ENCODE measurements at places on chromosomes 4 and X. TPM values are rescaled to one million over a fixed set of nuclear protein-coding genes. Genes with fewer than 3 reads are reported as not detected.

DNA sequence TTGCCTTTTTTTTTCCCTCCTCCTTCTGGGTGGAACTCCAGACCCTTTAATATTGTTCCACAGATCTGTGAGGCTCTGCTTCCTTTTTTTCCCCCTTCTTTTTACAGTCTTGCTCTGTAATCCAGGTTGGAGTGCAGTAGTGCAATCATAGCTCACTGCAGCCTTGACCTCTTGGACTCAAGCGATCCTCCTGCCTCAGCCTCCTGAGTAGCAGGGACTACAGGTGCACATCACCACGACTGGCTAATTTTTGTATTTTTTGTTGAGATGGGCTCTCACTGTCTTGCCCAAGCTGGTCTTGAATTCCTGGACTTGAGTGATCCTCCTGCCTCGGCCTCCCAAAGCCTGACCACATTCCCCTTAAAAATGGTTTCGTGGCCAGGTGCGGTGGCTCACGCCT is 26.8 kb downstream of the NSD2 start:
- no peak for DNase-seq
- peaks cover 21% of the 10 kb centered on the region for H3K4me1 ChIP-seq
- no peak overlapping the region for H3K4me3 ChIP-seq
- peaks cover 19% of the 10 kb centered on the region for H3K36me3 ChIP-seq

DNA sequence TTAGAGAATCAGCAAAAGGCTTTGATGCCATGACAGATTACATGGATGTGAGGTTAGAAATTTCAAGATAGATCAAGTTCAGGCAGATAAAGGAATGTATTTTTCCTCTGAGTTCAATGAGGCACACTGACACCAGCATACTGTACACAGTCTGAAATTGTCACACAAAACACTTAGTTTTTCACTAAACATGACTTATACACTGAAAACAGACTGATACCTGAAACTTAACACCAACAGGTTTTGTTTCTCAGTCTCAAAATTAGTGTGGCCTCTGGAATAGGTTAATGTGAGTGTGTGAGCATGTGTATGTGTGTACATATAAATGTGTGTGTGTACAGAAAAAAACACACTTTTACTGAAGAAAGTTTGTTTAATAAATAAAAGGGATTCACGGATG is 129.9 kb upstream of the SLITRK2 start:
- no peak overlapping the region for H3K4me3 ChIP-seq
- no peaks in the 10 kb centered on the region for H3K36me3 ChIP-seq
- H3K27me3 ChIP-seq, result no peaks in the 10 kb centered on the region
- H3K4me1 ChIP-seq, result no peaks in the 10 kb centered on the region

GRCh38 chr4:1449475-1449832 is 43.2 kb upstream of the NKX1-1 start:
- no peak overlapping the region for H3K4me3 ChIP-seq
- H3K36me3 ChIP-seq, result no peaks in the 10 kb centered on the region
- no peaks in the 10 kb centered on the region for H3K4me1 ChIP-seq

DNA sequence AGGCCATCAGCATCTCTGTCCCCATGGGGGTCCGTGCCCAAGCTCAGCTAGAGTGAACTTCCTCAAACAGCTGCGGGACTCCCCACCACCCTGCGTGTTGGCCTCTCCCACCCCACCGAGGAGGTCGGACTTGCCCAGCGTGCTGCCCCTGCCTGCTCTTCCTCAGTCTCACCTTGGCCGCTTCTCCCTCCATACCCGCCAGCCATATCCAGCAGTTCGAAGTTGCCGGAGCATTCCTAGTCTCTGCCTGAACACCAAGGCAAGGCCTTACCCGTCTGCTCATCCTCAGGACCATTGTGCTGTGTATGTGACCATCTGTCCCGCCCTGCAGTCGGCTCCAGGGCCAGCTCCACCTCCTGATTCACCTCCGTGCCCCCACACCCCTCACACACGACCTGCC is 84.5 kb downstream of the WFS1 start:
- no peaks in the 10 kb centered on the region for H3K36me3 ChIP-seq
- H3K27ac ChIP-seq, result no peak overlapping the region
- no peak overlapping the region for H3K4me3 ChIP-seq

DNA sequence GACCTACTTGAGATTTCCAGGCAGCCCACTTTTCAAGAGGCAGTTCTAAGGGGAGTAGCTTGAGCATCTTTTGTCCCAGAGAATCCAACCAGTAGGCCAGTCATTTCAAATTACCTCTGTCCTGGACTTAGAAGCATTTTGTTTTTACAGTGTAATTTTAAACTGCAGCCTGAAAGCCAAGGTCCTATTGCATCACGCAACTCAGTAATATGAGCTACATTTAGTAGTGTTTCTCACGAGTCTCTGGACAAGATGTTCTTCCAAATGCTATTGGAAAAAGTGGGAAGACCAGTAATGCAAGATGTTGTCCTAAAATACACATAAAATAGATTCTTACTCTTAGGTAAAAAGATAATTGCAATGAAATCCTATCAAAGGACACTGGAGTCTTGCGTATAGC is 182.5 kb upstream of the ARX start:
- no peak overlapping the region for H3K27ac ChIP-seq
- H3K4me1 ChIP-seq, result no peaks in the 10 kb centered on the region
- no peaks in the 10 kb centered on the region for H3K36me3 ChIP-seq
- no peaks in the 10 kb centered on the region for H3K27me3 ChIP-seq

DNA sequence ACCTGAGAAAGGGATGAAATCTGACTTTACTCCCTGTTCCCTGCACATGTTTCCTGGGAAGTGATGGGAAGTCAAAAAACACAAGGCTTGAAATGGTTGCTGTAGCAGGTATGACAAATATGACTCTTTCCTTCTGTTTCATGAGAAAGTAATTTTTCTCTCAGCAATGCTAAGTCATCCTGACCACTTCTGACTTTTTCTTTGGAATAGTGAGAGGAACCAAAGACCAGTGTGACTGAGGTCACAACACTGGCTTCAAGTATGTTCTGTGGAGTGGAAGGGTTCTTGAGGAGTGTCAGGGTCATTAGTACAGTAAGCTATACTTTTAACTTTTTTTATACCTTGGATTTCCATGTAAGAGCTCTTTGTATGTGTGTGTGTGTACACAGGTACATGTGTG is 225.3 kb downstream of the PPP3CA start:
- no peak overlapping the region for H3K27ac ChIP-seq
- no peaks in the 10 kb centered on the region for H3K27me3 ChIP-seq

DNA sequence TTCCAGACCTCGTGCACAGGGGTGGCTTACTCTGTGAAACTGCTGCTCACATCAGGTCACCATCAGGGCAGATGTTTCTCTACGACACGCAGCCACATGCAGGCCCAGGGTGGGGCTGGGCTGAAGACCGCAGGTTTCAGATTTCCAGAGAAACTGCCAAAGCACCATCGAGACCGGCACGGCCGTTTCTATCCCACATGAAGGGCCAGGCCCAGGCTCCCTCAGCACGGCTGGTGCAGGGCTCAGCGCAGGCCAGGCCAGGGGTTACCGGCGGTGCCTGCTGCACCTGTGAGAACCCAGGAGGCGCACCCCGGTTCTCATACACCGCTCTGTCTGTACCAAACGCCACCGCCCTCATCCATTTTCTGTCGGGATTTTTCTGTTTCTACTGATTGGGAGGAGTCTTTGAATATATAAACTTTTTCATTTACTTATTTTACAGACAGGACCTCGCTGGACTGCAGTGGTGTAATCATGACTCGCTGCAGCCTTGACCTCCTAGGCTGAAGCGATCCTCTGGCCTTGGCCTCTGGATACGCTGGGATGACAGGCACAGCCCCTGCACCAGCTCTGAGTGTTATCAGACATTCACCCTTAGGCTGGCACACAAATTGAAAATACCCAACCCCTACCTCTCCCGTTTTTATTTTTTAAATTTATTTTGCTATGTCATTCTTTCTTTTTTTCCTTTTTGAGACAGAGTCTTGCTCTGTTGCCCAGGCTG is 17.1 kb downstream of the CTBP1 start:
- H3K4me1 ChIP-seq, result peaks cover 25% of the 10 kb centered on the region
- H3K27me3 ChIP-seq, result no peaks in the 10 kb centered on the region
- H3K27ac ChIP-seq, result no peak overlapping the region
- DNase-seq, result no peak

GRCh38 chrX:148133105-148133725 is 152.1 kb downstream of the FMR1NB start:
- no peak overlapping the region for H3K4me3 ChIP-seq
- no peak for DNase-seq
- no peaks in the 10 kb centered on the region for H3K4me1 ChIP-seq
- no peak overlapping the region for H3K27ac ChIP-seq
- H3K27me3 ChIP-seq, result no peaks in the 10 kb centered on the region

DNA sequence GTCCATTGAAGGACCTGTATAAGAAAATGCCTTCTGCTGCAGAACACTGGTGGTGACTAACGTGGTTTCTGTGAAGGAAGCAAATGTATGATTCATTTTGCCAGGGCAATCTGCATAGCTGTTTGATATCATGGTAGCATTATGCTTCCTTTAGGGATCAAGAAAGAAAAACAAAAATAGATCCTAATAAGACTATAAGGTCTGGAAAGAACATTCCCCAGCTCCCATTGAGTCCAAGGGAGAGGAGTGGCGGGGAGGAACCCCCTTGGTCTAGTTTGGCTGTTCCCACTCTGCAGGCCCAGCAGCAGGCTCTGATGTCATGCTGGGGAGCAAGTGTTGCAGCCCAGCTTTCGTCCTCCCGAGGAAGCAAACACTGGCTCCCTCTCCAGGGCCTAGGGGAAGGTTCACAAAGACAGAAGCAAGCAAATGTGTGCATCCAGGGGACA is 154.5 kb upstream of the GALNT7 start:
- H3K4me1 ChIP-seq, result no peaks in the 10 kb centered on the region
- no peak overlapping the region for H3K4me3 ChIP-seq
- DNase-seq, result no peak
- H3K27ac ChIP-seq, result no peak overlapping the region
- no peaks in the 10 kb centered on the region for H3K36me3 ChIP-seq

GRCh38 chrX:10633722-10634121 is 13.3 kb upstream of the MID1 start:
- H3K27me3 ChIP-seq, result no peaks in the 10 kb centered on the region
- H3K4me3 ChIP-seq, result no peak overlapping the region
- no peak overlapping the region for H3K27ac ChIP-seq
- H3K4me1 ChIP-seq, result no peaks in the 10 kb centered on the region

DNA sequence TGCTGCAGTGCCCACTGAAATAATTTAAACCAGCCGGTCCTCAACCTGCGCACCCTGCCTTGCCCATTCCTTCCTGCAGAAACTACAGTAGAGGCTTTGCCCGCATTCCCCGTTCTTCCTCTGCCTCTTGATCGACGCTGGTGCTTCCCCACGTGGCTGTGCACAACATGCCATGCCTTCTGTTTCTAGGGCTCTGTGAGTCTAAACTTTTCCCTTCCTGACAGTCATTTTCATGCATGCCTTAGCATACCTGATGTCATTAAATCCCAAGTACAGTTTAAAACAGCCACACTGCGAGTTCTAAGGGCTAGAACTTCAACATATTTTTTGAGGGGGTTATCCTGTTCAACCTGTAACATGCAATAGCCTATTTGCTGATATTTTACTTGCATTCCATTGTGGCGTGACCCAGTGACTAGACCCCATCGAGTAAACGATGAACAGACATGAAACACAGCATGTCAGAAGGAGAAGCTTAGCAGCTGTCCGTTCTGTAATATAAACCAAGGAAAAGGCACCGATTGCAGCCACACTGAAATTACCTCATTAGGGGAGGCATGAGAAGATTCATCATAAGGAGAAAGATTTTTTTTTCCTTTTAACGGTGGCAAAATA is 232.5 kb downstream of the ARHGAP10 start:
- no peak overlapping the region for H3K27ac ChIP-seq
- H3K36me3 ChIP-seq, result peaks cover 29% of the 10 kb centered on the region
- H3K27me3 ChIP-seq, result no peaks in the 10 kb centered on the region
- H3K4me1 ChIP-seq, result no peaks in the 10 kb centered on the region

DNA sequence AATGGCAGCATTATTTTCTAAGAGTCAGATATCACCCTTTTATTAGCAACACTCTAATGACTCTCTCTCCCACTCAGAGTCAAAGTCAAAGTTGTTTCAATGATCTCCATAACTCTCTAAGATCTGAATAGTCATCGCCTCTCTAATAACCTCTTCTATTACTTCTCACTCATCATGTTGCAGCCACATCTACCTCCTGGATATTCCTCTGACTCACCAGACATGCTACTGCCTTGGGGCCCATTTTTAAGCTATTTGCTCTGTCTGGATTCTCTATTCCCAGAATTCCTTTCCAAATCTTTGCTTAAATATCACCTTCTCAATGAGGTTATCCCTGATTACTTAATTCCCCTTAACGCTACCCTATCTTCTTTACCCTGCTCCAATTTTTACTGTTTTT is 391.8 kb upstream of the MAGEB16 start:
- H3K4me1 ChIP-seq, result no peaks in the 10 kb centered on the region
- no peak for DNase-seq
- H3K4me3 ChIP-seq, result no peak overlapping the region
- no peaks in the 10 kb centered on the region for H3K36me3 ChIP-seq
- H3K27me3 ChIP-seq, result no peaks in the 10 kb centered on the region

Gene RAB9A
- 32.8 TPM for total RNA-seq

Gene EBP
- 74.0 TPM for total RNA-seq

Gene BANK1
- 12.2 TPM for total RNA-seq

Gene HPSE
- 5.5 TPM for total RNA-seq

Gene DMRTC1B
- 0.53 TPM for total RNA-seq
